ENCODE measurements at places on chromosomes 13 and 19.

GRCh38 chr19:2190848-2191455, 27.2 kb downstream of the DOT1L start:
- DNase-seq: no peak

- DNase-seq: no peak
These were observed 116.6 kb downstream of the CYSLTR2 start for GRCh38 chr13:48770372-48770771.

DNA sequence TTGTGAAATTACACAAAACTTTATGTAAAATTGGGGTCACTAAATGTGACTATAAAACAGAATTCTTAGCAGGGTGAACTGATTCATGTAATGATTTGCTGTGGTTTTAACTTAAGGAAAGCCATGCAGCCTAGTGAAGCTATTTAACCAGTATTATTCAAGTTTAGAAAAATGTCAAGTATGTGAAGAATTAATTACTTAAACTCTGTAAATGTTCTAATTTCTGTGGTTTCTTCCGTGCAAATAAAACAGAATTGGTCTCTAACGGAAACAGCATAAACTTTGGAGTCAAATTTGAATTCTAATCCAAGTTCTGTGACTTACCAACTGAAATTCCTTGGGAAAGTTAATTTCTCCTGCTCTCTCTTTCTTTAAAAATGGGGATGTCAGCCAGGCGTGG, 13.3 kb downstream of the CDC16 start:
- no peak for DNase-seq

- no peak for DNase-seq
These were observed 7.9 kb upstream of the FBXL3 start for GRCh38 chr13:77034881-77035280.

DNA sequence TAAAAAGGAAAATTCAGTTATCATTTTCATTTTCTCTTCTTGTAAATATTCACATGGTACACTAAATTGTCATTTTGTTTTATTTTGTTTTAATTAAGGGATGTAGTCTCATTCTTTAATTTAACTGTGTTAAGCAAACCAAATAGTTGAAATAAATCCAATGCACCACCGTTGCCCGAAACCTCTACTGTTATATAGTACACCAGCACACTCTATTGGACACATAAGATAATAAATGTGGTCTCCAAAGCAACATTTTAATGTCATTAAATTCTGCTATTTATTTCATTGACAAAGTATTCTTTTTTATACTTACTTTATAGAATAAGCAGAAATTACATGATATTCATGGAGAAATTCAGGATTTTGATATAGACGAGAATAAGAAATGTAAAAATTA, 156.4 kb upstream of the FREM2 start:
- no peak for DNase-seq

GRCh38 chr13:75489502-75490263, 7.7 kb upstream of the TBC1D4 start:
- DNase-seq: no peak

GRCh38 chr19:7267792-7268704, 26.2 kb downstream of the INSR start:
- no peak for DNase-seq

GRCh38 chr13:106756446-106756845, 188.5 kb upstream of the ARGLU1 start:
- DNase-seq: no peak

GRCh38 chr19:39004403-39004802, 27.9 kb downstream of the FBXO27 start:
- DNase-seq: no peak

- DNase-seq: no peak
These were observed 179.7 kb upstream of the ZNF507 start for GRCh38 chr19:32165750-32166149.

DNA sequence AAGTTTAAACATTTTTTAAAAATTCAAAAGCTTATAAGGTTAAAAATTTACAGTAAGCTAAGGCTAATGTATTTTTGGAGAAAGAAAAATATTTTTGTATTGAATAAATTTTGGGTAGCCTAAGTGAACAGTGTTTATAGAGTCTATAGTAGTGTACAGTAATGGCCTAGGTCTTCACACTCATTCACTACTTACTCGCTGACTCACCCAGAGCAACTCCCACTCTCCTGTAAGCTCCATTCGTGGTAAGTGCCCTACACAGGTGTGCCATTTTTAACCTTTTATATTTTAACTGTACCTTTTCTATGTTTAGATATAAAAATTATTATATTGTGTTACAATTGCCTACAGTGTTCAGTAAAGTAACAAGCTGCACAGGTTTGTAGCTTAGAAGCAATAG, 96.6 kb upstream of the FREM2 start:
- DNase-seq: no peak

- no peak for DNase-seq
These were observed 16.7 kb upstream of the CCDC124 start for GRCh38 chr19:17915940-17916593.

DNA sequence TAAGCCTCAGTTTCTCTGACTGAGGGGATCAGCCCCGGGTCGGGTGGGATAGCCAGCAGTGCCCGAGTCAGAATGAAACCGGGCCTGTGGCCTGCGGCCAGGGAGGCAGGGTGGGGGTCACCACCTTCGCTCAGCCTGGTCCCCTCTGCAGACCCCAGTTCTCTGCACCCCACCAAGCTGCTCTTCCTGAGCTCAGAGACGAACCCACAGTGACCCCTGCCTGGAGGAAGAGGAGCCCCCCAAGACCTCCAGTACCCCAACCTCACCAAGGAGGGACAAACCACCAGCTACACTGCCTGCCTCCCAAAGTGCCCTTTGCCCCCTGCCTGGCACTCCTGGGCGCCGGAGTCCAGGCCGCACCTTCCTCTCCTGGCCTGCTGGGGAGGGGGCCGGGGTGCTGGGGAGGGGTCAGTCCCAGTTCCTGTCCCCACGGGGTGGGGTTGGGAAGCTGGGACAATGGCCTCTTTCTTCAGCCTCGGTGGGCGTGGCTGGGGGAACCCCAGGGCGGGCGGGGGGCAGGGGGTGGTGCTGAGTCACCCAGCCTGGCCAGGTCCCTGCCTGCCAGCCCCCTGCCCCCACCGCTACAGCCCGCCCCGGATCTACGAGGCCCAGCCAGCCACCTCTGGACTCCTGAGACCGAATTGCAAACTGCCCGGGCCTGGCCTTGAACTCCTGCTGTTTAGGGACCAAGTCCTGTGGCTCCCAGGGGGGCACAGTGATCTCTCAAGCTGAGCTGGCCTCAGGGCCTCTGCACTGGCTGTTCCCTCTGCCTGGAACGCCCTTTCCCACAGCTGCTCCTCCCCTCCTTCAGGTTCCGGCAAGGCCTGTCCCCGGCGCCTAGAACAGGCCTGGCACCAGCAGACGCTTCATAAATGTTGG, 14.3 kb downstream of the ZBTB7A start:
- no peak for DNase-seq

- peak; percentile 49 for DNase-seq
These were observed 10.6 kb downstream of the FZR1 start for GRCh38 chr19:3516675-3517207.

DNA sequence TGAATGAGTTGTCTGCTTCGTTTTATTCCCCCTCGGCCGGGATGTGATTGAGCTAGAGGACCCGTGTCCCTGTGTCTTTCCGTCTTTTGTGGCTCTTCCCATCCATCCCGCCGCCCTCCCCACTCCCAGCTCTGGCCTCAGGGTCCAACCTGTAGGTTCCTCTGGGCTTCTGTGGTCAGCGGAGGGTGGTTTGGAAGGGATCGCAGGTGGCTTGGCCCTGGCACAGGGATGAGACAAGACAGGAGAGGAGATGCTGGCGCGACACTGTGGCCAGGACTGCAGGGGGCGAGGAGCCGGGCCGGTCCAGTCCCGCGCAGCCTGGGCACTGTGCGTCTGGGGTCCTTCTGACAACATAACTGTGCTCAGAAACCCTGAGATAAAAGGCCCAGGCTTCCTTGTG, 2.0 kb downstream of the EVI5L start:
- DNase-seq: no peak

GRCh38 chr13:65275838-65276630, 1954.1 kb downstream of the PCDH9 start:
- no peak for DNase-seq

- DNase-seq: no peak
These were observed 387.3 kb downstream of the PCDH17 start for GRCh38 chr13:58018865-58019264.
